ENCODE measurements at places on chromosomes 6 and 20.

DNA sequence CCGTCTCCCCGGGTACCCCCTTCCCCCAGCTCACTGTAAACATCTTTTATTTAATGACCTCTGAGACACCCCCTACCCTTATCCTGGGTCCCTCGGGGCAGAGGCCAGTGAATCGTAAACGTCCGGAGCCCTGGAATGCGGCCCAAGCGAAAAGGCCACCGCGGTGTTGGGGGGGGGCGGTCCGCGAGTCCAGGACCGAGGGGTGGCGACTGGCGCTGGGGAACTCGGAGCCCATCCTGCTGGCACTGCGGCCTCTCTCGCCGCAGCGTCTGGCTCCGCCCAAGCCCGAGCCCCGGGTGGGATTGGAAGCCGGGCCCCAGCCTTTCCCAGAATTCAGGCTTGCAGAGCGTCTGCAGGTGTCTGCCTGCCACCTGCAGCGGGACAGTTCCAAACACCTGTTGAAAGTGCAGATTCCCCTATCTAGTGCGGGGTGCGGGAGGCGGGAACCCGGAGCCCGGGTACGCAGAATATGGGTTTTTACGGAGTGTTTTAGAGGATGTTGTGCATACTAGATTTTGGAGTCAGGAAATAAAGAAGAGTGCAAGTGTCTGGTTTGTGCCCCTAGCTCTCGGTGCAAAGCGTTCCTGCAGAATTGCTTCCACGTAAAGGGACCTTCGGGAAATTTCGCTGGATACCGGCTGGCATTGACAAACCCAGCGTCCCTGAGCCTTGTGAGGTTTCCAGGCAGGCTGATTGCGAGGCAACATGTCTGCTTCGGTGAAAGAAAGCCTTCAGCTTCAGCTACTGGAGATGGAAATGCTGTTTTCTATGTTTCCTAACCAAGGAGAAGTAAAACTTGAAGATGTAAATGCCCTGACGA is 800 bp downstream of the RWDD2A start:
- DNase-seq = no peak

DNA sequence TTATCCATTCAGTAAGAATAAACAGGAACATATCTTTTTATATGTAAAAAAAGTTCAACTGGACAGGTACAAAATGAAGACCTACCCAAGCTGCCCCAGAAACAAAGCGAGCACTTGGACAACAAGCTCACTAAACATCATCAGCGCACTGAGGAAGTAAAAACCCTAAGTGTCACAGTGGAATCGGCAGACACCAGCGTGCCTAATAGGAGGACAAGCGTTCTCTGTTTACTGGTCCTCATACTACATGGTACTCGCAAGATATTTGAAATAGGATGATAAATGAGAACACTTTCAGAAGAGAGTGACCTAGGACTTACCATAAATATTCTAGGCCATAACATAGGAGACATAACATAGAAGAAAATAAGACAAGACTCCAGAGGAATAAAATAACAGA is 18.2 kb downstream of the MAP7 start:
- no peak for DNase-seq

GRCh38 chr6:136734977-136735376 is 57.3 kb downstream of the MAP3K5 start:
- DNase-seq = no peak

DNA sequence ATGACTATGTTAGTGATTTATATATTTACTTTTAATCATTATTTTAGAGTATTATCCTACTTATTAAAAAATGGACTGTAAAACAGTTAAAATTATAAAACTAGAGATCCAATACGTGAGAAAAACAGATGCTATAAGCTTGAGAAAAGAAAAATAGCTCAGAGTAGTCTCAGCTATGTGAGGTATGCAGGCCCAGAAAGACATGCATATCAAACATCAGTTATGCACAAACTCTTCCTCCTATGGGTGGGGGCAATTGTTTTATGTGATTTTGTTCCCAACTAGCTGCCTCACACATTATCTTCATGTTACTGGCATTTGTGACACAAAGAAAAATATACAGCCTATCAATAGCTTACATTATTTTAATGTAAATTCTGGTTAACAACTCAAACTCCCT is 28.8 kb downstream of the RARS2 start:
- DNase-seq = no peak

- DNase-seq = no peak
These were observed 56.9 kb downstream of the FAM217A start for GRCh38 chr6:4021854-4022695.

- no peak for DNase-seq
These were observed 388.8 kb downstream of the THBS2 start for GRCh38 chr6:168864541-168865460.

GRCh38 chr6:19721766-19722377 is 115.3 kb upstream of the ID4 start:
- DNase-seq = no peak

DNA sequence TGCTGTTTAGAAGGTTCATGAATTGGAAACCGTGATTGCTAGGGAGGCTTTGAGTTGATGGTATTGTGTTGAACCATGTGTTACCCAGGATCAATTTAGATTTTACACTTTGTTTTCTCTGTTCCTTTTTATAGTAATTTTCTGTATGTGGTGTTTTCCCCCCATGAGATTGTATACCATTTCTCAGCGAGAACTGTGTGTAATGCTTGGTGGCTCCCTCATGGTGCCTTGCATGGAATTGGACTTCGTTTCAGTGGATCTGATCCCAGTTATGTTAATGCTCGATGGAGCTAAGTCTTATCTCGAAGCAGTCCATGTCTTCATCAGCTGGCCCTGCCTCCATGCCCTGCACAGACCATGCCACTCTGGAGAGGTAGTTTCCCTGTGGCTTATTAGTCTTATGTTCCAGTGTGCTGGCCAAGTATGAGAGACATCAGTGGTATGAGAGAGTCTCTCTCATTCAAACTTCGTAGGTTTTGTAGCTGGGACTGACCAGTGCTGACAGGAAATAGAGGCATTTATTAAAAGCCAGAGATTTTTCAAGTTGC is 18.7 kb downstream of the PTPN1 start:
- no peak for DNase-seq

GRCh38 chr20:36267605-36268381 is 31.5 kb downstream of the AAR2 start:
- no peak for DNase-seq

DNA sequence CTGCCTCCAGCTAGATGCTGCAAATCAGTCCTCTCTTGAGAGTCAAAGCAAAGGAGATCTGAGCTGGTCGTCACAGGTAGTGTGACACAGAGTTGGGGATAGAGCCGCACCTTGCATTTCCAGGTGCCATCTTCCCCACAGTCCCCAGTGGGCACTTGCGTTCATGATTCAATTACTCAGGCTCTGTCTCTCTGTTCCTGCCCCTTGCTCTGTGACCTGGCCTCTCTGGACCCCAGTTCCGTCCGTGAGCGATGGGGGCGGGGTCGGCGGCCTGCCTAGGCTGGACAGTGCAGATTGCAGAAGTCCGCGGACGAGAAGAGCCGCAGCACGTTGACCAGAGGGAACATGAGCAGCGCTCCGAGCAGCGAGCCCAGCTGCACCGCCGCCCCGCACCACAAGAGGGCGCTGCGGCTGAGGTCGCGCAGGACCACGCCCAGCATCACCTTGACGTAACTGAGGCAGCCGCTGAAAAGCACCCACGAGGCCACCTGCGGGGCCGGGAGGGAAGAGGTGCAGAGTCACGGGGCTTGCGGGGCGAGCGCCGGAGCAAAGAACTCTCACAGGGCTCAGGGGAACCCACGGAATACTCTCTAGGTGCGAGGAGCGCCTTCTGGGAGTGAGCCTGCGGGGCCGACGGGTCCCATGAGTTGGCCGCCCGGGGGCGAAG is 7.4 kb downstream of the SLC52A3 start:
- DNase-seq = no peak

- no peak for DNase-seq
These were observed 2.8 kb upstream of the SLC17A5 start for GRCh38 chr6:73656531-73657145.

- no peak for DNase-seq
These were observed 12.9 kb upstream of the UQCC2 start for GRCh38 chr6:33724102-33725023.

DNA sequence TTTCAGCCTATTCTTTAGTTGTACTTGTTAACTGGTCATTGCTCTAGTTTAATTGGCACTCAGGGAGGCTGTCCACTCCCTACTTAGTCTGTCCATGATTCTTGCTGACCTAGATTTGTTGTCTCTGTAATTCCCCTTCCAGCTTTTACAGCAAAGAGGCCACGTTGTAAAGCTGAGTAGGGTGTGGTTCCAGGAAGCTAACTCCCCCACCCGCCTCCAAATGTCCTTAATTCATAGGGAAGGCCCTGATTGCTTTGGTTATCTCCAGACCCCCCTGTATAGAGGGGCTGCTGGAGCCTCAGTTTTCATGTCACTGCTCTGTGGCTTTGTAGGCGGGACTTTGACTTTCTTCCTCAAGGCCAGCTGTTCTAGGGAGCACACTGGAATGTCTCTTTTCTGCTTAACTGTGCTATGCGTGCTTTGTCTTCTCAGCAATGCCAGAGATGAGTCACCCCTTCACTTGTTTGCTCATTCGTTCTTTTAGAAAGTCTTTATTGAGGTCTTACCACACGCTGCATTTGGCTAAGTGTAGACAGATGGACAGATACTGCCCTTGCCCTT is 175.1 kb upstream of the JAG1 start:
- DNase-seq = no peak

DNA sequence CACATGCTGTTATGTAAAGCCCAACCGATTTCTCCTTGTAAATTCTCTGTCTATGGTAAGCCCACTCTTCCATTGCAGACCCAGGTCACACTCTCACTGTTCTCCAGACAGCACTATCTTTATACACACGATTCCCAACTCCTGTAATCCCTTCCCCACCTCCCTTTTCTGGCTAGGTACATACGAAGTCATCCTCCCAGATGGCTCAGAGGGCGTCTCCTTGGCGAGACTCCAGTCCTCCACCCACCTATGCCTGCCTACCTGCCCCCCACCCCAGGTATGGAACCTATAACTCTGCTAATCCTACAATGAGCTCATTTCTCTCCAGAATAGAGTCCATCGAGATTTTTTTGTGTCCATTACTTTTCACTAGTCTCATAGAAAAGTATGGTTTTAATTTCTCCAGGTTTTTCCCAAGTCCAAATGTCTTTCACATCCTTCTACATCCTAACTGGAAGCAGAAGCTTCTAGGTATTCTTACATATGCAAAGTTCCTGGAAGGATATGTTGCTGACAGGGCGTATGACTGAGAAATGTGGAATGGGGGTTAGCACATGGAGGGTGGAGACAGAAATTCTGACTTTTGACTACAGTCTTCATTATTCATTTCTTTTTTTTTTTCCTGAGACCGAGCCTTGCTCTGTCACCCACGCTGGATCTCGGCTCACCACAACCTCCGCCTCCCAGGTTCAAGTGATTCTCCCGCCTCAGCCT is 22.8 kb downstream of the SCML4 start:
- no peak for DNase-seq

GRCh38 chr6:88171312-88171711 is 5.2 kb upstream of the CNR1 start:
- no peak for DNase-seq

DNA sequence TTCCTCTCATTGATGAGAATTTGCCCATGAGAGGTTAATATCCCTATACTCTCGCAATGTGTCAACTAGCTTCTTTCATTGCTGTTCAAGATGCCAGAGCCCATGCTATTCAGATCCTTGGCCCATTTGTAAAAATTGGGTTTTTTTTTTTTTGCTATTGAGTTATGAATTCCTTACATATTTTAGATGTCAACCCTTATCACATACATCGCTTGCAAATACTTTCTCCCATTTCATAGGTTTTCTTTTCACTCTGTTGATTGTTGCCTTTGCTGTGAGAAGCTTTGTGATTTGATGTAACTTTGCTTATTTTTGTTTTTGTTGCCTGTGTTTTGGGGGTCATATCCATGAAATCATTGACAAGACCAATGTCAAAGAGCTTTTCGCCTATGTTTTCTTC is 32.2 kb upstream of the IPCEF1 start:
- DNase-seq = no peak

DNA sequence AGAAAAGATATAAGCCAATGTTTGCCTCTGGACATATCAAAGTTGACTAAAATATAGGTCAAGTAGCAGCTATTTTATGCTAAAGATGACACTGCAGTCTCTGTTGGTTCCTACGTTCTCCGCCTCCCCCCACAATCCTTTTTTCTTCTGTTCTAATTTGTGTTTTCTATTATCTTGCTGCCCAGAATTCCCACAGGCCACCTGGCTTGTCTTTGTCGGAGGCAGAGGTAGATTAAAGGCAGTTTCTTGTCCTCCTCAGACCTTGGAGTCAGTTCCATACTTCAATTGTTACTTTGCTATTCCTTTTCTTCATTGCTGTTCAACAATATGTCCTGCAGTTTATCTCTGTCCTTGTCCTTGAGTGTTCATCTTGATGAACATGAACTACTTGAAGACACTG is 3.6 kb upstream of the ELOVL5 start:
- DNase-seq = no peak

DNA sequence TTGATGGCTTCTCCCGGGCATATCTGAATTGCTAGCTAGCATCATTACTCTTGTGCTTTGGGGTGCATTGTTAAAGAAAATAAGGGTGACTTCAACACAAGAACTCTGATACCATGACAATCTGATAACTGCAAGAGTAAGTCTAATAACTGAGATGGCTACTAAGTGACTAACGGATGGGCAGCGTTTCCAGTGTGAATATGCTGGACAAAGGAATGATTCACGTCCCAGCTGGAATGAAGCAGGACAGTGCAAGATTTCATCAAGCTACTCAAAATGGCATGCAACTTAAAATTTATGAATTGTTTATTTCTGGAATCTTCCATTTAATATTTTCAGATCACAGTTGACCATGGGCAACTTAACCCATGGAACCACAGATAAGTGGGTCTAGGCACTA is 31.7 kb downstream of the MOXD1 start:
- DNase-seq = no peak

DNA sequence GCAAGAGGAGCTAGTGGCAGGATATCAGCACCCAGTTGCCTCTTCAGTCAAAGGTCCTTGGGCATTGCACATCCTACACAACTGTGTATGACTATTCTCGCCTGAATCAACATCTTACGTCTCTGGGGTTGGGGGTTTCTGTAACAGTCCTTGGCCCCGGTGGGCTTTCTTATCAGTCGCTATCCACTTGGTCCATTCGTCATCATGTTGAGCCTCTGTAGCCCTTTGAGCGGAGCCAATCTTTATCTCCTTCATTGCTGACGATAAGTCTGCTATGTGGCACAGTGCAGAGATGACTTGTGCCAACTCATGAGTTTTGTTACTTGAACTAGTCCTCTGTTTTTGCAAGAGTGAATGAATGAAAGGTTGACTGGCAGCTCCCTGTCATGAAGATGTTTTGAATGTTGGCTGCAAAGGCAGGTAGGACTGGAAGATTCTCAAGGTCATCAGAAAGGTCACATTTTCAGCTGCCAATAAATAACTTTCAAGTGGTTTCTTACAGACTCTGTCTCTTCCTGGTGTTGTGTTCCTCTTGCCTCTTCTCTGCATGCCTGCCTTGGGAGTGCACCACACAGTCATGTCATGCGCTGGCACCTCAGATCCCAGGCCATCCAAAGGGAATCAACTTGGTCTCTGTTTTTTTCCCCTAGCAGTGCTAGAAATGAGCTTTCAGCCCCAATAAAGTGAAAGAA is 238.9 kb downstream of the SLC24A3 start:
- DNase-seq = no peak

GRCh38 chr6:36906539-36907325 is 21.0 kb downstream of the C6orf89 start:
- DNase-seq = no peak

- no peak for DNase-seq
These were observed 724.5 kb upstream of the FLRT3 start for GRCh38 chr20:15061955-15062354.

GRCh38 chr20:23290761-23291574 is 59.6 kb upstream of the NXT1 start:
- DNase-seq = no peak

All from stimulated activated CD8-positive, alpha-beta memory T cell treated with anti-CD3 and anti-CD28 coated beads, Interleukin-7, amount 100 ng/mL, for 1 hour (primary cell).